ENCODE measurements at places on chromosomes 4 and X.

DNA sequence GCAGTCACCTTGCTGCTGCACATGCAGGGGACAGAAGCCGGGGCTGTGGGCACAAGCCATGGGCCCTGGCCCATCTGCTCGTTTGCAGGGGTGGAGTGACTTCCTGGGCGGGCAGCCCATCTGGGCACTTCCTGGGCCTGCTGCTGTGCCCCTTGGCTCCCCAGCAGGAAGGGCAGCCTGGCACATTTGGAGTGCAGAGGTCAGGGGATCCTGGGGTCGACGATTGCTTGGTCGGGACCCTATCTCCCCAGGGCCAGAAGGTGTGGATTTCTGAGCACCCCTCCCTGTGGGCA is 10.9 kb upstream of the MXD4 start:
- DNase-seq: no peak

DNA sequence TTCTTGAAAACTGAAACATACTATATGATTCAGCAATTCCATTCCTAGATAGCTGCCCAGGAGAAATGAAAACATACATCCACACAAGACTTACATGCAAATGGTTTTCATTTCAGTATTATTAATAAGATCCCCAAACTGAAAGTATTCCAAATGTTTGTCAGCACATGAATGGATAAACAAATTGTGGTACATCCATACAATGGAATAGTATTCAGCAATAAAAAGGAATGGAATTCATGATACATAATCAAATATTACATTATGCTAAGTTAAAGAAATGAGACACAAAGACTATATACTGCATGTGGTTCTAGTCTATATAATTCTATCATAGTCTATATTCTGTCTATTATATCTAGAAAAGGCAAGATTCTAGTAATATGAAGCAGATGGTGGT is 152.4 kb upstream of the KIT start:
- DNase-seq: no peak

GRCh38 chr4:125101719-125102118 is 213.0 kb upstream of the FAT4 start:
- DNase-seq: no peak

DNA sequence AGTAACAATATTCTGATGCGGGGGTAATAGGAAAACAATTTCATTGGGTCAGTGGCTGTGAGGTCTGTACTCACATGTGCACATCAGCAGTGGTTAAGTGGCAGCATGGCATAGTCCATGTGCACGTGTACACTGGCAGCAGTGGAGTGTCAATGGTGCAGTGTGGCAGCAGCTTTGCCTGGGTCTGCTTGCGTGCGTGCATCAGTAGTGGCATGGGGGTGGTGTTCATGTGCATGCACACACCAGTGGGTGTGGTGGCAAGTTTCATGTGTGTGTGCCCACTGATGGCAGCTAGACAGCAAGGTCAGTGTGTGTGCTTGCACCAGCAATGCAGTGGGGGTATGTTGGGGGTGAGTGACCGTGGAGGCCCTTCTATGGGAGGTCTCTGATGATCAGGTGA is 581.6 kb upstream of the KLHL4 start:
- no peak for DNase-seq

DNA sequence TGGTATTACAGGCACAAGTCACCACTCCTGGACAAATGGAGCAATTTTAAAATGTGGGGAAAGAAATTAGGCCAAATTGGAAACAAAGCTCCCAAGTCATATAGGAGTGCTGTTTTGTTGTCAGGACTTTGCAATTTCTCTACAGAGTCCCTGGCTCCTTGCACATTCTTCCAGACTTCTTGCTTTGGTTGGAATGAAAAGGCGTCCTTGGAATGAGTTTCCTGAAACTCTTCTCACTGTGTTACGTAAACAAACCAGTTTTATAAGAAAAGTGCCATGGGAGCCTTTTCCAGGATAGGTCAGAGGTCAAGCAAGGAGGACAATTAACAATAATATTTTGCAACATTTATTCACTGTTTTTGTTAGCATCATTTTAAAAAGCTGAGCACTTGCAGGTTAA is 32.4 kb upstream of the KIT start:
- DNase-seq: no peak

Data from cardiac septum (tissue), 1 donor.